ENCODE measurements at places on chromosomes 1 and 21. TPM values are rescaled to one million over a fixed set of nuclear protein-coding genes. Genes with fewer than 3 reads are reported as not detected.

The MTFR1L gene
- total RNA-seq = 56.4 TPM

The LCE3E gene
- total RNA-seq = not detected

GRCh38 chr1:6084781-6085495, 39.2 kb downstream of the KCNAB2 start:
- H3K27me3 ChIP-seq = no peaks in the 10 kb centered on the region
- H3K4me1 ChIP-seq = peaks cover 2% of the 10 kb centered on the region
- no peak for DNase-seq
- peaks cover 5% of the 10 kb centered on the region for H3K36me3 ChIP-seq

- no peak for DNase-seq
- no peaks in the 10 kb centered on the region for H3K27me3 ChIP-seq
- H3K36me3 ChIP-seq = peaks cover 1% of the 10 kb centered on the region
Observed at GRCh38 chr1:95793893-95794292, 559.9 kb downstream of the RWDD3 start.

- peaks cover 4% of the 10 kb centered on the region for H3K36me3 ChIP-seq
- no peak overlapping the region for H3K4me3 ChIP-seq
- H3K27me3 ChIP-seq = no peaks in the 10 kb centered on the region
- H3K4me1 ChIP-seq = no peaks in the 10 kb centered on the region
Observed at GRCh38 chr1:168032029-168032428, 95.2 kb upstream of the MPC2 start.
